Effector memory CD8-positive, alpha-beta T cell (primary cell): ENCODE measurements at places on chromosomes 3 and 15.

DNA sequence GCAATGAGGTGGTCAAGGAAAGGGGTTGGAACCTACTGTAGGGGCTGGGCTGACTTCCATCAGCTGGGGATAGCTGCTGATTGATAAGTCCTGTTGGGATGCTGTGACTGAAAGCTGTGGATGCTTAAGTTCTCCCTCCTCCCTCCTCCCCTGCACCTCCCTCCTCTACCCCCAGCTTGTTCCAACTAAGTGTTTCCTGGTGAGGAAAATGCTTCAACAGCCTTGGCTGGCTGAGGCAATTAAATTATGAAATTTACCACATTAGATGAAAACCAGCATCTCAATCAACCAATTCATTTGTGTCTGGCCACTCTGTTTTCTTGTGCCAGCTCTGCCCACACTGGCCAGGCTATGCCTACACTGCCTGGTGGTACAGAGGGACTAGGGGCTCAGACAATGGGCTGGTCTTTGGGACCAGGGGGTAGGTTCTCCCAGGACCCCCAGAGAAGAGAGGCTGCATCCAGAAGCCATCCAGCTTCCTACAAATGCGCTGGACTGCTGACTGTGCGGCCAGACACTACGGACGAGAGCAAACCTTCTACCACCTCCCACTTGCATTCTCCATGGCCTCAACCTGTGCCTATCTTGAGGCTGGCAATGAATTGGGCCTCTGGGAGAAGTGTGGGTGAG lies 2.5 kb downstream of the KLHL25 start:
- DNase-seq = no peak

DNA sequence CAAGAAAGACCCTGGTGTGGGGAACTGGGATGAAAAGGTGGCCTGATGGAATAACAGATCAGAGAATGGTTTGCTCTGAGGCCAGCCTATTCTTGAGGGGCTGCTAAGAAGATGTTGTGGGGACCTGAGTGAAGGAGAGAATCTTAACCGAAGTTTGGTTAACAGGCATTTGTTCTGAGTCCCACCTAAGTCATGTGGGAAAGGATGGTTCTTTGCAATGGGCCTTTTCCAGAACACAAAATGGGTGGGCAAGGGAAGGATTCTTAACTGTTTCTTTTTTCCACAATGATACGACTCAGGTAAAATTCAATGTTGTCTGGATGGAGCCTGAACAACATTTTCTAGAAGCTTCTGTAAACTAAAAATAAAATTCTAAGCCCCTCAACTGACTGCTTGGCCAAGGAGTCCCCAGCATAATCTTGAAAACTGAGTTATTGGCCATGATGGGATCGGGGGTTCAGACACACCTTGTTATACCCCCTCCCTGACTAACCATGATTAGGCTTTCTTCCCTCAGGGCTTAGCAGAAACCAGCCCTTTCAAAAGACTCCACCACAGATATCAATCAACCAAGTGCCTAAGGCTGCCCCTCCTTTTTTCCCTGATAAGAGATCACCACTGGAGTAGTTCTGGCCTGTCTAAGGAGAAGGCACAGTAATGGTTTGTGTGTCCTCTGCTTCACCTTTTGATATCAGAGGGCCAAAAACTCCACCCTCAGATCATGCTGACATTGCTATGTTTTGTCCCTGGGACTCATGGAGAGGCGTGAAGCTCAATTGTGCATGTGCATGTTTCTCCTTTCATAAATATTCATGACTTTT lies 30.1 kb downstream of the SCN11A start:
- no peak for DNase-seq

- DNase-seq = no peak
Observed at GRCh38 chr3:61574854-61575253, 13.5 kb downstream of the PTPRG start.

DNA sequence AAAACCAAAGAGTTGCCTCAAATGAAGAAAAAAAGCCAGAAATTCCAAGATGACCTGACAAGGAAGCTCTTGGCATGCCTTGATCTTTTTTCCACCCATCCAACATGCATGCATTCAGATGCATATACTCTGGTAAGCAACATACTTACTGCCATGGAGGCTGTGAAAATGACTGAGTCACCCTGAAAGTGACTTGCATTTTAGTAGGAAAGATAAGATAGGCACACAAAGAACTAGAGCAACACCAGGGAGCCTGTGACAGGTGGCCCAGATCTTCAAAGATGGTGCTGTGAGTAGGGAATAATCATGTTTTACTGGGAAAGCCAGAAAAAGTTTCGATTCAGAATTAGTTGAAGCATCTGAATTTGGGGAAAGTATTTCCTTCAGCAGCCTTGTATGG lies 185.1 kb upstream of the SLCO3A1 start:
- no peak for DNase-seq

GRCh38 chr15:88630141-88630721 lies 8.6 kb upstream of the ISG20 start:
- no peak for DNase-seq

- DNase-seq = no peak
Observed at GRCh38 chr3:17571686-17572085, 170.7 kb downstream of the TBC1D5 start.

DNA sequence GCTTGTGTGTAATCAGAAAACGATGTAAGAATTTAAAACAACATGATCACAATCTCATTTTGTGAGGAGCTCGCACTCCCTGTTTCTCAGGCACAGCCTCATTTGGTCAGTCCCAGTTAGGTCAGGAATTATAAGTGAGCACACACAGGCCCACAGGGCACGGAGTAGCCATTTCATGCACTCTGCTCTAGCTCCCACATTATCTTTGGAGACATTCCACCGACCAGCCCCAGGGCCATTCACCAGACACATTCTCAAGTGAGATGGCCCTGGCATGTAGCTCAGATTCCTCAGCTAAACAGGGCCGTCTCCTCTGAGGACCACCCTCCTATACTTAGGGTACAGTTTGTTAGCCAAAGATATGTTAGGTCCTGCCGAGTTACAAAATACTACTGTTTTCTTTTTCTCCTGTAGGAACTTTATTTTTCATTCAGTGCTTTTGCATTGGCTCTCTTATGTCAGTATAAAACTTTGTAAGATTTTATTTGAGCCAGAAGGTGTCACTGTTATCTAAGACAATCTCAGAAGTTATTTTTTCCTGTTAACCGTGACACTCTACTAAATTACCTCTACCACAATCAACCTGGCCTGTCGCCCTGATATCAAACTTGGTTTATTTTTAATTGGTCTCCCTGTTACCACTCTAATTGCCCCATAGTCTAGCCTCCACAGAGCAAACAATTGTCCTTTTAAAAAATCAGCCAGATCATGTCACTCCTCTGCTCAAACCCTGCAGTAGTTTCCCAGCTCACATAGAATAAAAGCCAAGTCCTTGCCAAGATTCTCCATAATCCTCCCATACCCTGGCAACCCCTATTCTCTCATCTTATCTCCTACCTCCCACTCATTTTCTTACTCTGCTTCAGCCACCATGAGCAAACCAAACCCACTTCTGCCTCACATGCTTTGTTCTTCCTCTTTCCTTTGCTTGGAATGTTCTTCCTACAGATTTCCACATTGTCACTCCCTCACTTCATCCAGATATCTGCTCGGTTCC lies 105.7 kb downstream of the PPP2R3A start:
- DNase-seq = no peak

DNA sequence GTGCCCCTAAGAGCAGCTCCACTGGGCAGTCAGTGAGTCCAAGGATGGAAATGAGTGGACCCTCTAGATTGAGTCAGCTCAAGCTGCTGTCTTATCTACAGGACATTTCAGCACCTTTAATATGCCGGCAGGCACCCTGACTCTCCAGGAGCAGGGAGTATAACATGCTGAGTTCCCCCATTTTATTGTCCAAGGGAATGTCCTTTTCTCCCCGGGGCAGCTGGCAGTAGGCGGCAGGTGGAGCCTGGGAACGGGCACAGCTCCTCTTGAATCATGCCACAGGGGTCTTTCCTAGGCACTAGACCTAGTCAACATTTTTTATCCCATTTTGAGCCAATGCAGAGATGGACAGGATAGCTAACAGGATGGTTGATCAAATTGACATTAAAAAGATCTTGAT lies 14.8 kb downstream of the WNT7A start:
- no peak for DNase-seq

- DNase-seq = no peak
Observed at GRCh38 chr3:44031387-44032380, 210.0 kb upstream of the TOPAZ1 start.

DNA sequence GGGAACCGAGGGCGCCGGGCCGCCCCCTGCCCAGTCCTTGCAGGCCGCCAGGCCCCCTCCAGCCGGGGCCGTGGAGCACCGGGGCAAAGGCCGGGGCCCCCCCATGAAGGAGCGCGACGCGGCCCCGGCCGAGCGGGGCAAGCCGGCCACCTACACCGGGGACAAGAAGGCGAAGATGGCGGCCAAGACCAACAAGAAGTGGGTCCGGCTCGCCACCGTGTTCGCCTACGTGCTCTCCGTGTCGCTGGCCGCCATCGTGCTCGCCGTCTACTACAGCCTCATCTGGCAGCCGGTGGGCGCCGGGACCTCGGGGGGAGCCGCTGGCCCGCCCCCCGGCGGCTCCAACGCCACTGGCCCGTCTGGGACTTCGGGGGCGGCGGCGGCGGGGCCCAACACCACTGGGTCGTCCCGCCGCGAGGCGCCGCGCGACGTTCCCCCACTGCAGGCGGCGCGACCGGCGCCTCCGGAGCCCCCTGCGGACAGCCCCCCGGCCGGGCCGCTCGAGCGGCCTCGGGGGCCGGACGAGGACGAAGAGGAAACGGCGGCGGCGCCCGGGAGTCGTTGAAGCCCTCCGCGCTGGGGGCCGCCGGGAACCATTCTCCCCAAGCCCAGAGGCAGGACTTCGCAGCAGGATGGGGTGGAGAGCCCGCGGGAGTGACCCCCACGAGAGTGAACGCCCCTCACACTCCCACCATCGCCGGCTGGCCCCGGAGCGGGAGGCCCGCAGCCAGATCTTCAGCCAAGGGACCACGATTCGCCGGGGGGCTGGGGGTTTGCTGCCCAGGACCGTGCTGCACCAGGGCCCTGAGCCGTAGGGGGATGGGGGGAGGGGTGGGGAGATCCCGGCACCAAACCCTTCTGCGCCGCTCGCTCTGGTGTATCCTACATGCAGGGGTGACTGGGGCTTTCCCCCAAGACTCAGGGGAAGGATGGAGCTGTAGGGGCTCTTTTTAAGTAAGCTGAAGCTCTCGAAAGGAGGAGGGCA lies 753 bp downstream of the INAFM2 start:
- DNase-seq = no peak

DNA sequence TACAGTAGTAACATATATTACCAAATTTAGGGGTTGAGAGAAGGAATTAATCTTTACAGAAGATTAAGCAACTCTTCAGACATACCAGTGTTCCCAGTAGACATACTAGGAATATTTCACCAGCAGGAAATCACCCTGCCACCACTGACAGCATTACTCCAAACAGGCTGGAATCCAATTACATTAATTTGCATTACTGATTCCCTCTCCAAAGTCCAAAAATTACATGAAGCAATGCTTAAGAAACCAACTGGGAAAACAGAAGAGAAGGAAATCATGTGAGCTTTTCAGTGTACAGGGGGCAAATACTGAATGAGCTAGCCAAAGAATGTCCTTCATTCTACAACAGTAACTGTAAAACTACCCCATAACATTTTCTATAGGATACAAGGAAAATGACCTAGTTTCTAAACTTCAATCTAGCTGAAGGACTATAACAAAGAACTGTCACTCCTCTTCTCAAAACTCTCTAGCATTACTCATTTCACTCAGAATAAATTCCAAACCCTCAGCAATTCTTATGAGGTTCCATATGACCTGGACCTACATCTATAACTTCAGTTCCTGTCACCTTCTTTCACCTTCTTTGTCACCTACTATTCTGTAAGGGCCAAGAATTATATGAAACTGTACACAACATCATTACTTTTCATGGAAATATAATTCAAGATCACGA lies 72.7 kb downstream of the INO80 start:
- DNase-seq = no peak

DNA sequence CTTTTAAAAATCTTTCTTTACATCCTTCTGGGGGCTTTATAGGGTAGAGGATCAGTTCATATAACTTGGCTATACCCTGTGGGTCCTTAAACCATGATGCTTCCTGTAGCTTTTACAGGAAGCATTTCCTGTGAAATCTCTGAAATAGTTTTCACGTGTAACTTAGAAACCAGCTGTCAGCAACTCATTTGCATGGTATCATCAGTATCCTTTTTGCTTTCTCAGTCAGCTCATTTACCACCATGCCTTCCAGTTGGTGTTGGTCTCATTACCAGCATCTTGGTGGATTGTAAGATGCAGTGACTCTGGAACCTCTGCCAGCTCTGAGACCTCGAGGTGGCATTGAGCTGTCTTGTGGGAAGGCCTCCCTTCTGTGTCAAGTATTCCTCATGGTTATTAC lies 96.7 kb upstream of the MYZAP start:
- no peak for DNase-seq

GRCh38 chr15:75043509-75044257 lies 20.3 kb downstream of the PPCDC start:
- no peak for DNase-seq

- no peak for DNase-seq
Observed at GRCh38 chr15:57665939-57666338, 40.6 kb upstream of the POLR2M start.

- DNase-seq = no peak
Observed at GRCh38 chr3:185874119-185874518, 49.3 kb upstream of the IGF2BP2 start.

GRCh38 chr3:141439589-141439988 lies 47.2 kb upstream of the RASA2 start:
- DNase-seq = no peak

- no peak for DNase-seq
Observed at GRCh38 chr3:135667061-135667460, 298.5 kb upstream of the PPP2R3A start.

GRCh38 chr3:50587373-50587772 lies 18.1 kb downstream of the HEMK1 start:
- no peak for DNase-seq

GRCh38 chr3:149898771-149899170 lies 71.9 kb downstream of the PFN2 start:
- no peak for DNase-seq

DNA sequence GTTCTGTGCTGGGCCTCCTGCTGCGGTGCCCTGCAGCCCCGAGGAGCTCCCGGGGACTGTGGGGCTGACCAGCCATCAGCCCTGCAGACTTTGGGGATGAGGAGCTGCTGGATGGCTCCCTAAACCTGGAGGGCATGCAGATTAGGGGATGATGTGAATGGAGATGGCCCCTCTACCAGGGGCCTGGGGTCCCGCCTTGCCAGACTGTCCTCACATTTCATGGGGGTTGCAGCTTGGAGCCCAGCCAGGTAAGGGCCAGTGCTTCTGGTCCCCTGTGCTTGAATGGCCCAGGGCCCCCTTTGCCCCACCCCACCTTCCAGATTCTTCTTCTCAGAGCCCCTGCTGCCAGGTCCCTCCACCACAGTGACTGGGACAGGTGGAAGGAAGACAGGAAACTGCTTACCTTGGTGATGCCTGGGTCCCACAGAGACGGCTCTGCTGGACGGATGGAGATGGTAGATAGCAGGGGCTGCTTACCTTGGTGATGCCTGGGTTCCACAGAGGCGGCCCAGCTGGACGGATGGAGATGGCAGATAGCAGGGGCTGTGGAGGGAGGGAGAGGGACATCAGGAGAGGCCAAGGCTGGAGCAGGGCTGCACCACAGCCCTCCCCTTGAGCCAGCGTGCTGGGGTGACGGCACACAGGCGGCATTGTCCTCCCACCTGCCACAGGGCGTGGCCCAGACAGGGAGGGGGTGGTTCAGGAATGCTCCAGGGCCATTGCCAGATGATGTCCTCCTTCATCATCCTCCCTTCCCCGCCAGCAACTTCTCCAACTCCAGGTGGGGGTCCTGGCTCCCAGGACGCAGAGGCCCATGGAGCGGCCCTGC lies at the start of gene SPTBN5:
TSS of gene SPTBN5 (minus strand) at position 632 of the 829 bp plus-strand sequence. CDS start at position 76, 556 bp downstream.
- DNase-seq = no peak

GRCh38 chr15:76987896-76988860 lies 6.7 kb upstream of the PSTPIP1 start:
- DNase-seq = no peak
